HEK293T (cell line): ENCODE measurements at places on chromosomes 12 and 14.

- DNase-seq, result no peak
Observed at GRCh38 chr14:52241087-52241793, 26.3 kb upstream of the PTGDR start.

DNA sequence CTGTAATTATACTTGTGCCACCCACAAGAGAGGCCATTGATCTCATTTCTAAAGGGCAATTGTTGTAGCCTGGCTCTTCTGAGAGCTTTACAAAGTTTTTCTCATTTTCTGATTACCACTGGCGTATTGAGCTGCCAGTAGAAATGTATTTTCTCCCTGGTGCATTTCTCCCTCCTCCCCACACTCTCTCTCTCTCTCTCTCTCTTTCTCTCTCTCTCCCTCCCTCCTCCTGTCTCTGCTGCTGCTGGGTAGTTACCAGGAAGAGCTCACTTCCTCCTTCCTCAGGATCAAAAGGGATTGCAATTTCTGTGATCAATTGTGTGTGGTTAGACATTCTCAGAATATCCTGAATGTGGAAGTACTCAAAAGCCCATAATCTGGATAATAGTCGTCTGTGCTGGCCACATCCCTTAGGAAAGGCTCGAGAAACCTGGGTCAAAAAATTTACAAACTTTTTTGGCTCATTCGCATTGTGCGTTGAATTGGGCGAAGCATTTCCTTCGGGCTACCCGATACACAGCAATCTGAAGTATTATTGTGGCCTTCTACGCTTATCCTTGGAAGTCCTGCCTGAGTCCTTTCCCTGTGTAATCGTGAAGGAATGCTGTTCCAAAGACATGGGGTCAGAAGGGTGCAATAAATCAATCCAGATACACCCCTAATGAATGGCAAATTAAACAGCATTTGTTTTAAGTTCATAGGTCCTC, 254.8 kb downstream of the MSRB3 start:
- DNase-seq, result no peak

DNA sequence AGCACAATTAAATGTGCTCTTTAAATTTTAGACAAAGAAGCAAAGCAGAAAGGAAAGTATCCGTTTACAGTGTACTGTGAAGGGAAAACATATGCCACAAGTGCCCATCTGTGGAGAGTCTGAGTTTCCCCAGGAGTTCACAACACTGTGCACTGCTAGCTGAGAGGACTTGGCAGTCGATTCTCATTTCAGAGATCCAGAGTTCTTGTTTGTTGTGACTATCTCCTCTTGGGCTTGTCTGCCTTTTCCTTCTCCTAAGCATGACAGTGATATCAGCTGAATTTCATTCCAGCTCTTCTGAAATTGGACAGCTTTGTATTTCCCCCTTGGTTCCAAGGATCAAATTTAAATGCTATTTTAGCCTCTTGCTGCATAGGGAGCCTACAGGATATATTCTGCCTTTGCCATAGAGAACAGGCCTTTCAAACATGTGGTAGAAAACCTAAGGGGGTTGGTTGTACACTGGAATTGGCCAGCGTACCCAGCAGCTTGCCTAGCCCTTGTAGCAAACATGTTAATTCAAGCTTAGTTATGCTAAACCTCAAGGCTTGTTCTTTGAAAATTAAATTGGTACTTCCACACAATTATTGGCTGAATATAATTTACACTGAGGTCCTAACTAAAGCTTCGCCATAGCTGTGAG, 259.2 kb upstream of the NOVA1 start:
- DNase-seq, result no peak

GRCh38 chr12:47590771-47591360, 115.0 kb downstream of the RPAP3 start:
- no peak for DNase-seq

DNA sequence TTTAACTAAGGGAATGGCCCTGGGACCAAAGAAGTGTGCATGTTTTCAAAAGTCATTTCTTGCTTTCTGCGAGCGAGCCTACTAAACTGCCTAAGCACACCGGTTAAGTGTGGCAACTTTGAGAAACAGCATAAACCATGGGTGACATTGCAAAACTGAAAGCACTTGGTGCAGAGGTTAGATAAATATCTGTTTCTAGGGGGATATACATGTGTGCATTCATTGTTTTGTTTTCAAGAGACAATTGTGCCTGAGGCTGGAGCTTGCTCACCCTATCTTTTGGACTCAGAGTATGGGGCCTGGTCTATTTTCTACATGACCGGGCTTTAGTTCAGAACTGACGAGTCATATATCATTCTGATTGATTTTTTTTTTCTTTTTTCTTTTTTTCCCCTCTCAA, 923.4 kb downstream of the NRXN3 start:
- DNase-seq, result no peak

DNA sequence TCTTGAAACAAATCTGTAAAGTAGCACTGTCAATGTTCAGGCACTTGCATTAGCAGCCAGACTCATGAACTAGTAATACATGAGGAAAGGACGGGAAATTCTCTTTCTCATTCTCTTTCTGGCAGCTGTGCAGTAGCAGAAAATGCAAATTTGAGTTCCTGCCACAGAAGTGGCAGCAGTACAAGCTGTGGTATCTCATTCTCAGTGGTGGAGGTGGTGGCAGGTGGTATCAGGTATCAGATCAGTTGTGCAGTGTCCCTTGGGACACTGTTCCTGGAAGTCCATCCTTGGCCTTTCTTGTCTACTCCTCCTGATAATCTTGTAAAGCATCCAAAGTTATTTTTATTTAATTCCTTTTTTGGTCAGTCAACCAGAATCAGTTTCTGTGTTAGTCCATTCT, 103.0 kb downstream of the C12orf42 start:
- DNase-seq, result no peak

DNA sequence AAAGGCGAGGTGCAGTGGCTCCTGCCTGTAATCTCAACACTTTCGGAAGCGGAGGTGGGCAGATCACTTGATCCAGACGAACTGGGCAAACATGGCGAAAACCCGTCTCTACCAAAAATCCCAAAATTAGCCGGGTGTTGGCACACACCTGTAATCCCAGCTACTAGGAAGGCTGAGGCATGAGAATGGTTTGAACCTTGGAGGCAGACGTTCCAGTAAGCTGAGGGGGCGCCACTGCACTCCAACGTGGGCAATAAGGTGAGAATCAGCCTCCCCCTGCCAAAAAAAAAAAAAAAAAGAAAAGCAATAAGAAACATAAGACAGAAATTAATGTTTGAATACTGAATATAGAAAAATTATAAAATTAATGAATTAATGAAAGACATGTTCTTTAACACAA, 928.7 kb downstream of the LRFN5 start:
- DNase-seq, result no peak

DNA sequence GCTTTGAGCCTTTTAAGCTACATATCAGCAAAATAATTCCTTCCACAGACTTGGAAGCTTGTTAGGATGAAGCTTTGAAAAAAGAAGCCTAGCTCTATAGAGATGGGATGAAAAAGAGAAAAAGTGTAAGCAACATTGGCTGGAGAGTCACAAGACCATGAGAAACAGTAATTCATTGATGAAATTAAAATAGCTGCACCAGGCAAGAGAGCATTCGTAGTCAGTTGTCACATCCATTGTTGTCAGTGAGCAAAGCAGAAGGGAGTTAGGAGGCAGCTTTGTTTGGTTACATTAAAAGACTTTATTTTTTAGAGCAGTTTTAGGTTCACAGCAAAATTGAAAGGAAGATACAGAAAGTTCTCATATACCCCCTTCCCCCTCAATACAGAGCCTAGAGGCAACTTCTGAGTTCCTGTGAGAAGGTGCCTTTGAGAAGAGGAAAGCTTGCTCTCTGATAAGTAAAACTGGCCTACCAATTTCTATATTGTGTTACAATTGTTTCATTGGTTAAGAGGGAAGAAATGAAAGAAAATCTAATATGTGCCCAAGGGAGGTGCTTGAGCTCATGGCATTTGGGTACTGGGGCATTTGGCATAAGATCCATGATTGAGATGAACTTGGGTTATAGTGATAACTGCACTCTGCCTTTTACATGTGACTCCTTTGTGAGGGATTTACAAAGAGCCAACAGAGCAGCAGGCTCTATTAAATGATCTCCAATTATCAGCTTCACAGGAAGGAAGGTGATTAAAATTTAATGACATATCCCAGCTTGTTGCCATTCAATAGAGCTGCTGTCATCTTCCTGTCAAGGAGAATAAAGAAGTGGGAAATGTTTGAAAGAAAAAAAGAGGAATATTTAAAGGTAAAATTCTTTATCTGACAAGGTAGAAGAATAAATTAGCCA, 361.3 kb upstream of the TMTC1 start:
- no peak for DNase-seq

DNA sequence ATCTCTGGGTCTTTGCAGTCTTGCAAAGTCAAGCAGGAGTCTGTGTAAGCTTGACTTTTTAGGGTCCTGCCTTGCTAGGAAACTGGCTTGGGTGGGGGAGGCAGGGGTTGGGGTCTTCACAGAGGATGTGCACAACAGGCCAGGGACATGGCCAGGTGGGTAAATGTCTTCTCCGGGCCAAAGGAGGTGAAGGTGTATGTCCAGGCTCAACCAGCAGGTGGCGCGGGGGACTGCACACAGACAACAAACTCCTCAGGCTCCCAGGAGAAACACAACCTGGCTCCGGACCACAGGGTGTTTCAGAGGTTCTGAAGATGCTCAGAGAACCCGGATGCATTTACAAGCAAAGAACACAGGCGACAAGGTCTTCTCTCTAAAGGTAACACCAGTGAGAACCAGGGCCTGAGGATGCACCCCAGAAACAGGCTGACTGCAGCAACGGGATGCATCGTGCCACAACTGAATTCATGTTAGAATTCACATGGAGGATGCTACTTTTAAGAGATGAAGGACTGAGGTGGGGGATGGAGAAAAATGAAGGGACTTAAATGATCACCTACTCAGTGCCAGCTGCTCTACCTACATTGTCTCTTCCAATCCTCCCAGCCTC, 56.0 kb downstream of the PLEKHG3 start:
- DNase-seq, result peak; percentile 82
